ENCODE measurements at places on chromosomes 11 and 22. TPM values are rescaled to one million over a fixed set of nuclear protein-coding genes. Genes with fewer than 3 reads are reported as not detected.

DNA sequence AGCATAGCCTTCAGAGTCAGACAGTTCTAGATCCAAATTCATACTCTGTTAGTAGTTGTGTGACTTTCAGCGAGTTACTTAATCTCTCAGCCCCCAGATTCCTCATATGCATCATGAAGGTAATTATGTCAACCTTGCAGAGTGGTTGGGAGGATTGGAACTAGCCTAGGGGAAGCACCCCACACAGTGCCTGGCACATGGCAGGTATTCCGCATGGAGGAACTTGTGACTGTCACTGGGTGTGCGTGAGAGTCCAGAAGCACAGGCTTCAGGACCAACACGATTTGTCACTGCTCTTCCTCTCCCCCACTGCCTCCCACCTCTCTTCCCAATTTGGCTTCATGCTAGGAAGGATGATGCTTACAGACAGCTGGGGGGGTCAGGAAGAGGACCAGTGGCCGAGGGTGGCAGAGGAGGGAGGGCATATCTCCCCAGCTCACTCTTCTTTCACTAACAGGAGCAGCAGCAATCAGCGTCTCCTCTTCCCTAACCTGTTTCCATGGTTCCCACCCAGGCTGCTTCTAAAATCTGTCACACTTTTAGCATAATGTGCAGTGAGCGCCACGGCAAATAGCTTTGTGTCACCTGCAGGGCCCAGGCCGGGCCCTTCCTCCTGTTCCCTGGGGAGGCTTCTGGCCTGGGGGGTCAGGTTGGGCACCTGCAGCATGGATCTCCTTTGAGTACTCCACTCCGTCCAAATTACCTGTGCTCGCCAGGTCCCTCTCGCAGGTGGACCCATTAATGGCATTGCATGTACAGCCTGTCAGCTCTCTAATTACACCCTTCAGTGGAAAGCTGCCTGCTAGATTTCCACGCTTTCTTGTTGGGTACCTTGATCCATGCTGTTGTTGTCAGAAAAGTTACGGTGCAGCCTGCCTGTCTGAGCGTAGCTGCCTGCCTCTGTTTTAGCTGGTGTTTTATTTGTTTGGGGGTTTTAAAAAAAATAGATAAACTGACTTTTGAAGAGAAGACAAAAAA, 400.4 kb downstream of the NXPE2 start:
- no peak for DNase-seq

- no peak for DNase-seq
Measured at GRCh38 chr11:40274017-40274416, 1185.4 kb downstream of the LRRC4C start.

DNA sequence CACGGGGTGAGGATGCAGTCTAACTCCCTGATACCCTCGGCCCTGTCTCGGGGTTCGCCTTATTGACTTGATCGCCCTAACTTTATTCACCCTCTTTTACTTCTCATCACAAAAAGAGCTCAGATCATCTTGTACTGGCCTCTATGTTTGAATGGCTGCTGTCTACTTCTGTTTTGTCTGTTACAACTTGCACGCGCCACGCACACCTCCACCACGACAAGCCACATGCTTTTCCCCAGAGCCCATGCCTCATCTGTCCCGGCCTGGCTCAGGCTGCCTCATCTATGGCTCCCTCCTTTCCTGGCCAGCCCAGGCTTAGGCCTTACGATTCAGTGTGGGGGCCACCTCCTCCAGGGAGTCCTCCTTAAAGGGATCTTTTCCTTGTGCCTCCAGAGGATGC, 180.9 kb downstream of the EFCAB6 start:
- no peak for DNase-seq

- no peak for DNase-seq
Measured at GRCh38 chr22:47859881-47860525, 1097.6 kb downstream of the TBC1D22A start.

Gene UNC93B1
- 4.5 TPM for total RNA-seq

DNA sequence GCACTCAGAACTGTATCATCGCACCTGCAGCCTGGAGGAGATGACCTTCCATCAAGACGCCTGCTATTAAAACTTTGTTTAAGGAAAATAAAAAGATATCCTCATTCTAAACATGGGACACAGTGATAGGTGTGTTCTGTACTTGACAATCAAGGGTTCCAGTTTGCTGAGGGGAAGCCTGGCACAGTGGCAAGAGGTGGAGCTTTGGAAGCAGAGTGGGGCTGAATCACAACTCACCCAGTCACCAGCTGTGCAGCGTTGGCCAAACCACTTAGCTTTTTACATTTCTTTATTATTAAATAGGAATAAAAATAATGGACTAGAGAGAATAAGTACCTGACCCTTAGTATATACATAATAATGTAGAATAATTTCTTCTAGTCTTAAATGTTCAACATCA, 220.7 kb downstream of the TENM4 start:
- no peak for DNase-seq

GRCh38 chr22:27970596-27971220, 51.7 kb upstream of the PITPNB start:
- no peak for DNase-seq
